ENCODE measurements at places on chromosomes 3 and 15.
A peak's percentile ranks its signal among the peaks of the same experiment; 100 is the strongest.

DNA sequence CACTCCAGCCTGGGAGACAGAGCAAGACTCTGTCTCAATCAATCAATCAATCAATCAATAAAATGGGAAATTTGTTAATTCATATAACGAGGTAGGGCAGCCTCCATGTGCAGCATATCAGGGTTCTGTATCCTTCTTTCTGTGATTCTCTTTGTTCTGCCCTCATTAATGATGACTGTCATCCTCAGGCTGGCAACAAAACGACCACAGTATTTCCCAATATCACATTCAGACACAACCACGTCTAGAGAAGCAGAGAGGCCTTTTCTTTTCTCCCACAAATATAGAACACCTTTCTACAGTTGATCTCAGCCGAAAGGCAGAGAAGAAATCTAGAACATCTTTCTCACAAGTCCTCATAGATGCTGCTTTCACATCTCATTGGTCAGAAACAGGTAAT lies 11.2 kb downstream of the CEP19 start:
- peak; percentile 65 for DNase-seq

DNA sequence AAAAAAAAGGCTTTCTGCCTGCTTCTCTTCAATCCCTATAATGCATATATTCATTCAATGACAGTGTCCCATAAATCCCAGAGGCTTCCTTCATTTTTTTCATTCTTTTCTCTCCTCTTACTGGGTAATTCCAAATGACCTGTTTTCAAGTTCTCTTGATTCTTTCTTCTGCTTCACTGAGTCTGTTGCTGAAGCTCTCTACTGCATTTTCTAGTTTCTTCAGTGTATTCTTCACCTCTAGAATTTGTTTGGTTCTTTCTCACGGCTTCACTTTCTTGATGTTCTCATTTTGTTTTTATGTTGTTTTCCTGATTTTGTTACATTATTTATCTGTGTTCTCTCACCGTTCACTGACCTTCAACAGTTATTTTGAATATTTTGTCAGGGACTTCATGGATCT lies 141.6 kb downstream of the SCAPER start:
- DNase-seq = no peak

DNA sequence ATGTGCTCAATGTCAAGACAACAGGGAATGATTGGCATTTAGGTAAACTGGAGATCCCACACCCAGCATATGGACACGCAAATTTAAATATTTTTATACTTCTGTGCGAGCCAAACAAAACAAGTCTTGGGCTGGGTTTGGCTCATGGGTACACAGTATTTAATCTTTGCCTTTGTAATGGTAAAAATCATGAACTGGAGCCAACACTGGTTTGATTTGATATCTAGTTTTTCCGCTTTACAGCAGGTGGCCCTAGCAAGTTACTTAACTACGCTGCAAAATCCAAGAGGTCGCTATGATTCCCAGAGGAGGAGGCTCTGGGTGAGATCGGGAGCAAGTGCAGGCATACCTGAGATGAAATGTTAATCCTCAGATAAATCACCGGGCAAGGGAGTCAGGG lies 207.9 kb upstream of the SATB1 start:
- DNase-seq = no peak

GRCh38 chr3:116322750-116323375 lies 122.4 kb downstream of the LSAMP start:
- DNase-seq = no peak

DNA sequence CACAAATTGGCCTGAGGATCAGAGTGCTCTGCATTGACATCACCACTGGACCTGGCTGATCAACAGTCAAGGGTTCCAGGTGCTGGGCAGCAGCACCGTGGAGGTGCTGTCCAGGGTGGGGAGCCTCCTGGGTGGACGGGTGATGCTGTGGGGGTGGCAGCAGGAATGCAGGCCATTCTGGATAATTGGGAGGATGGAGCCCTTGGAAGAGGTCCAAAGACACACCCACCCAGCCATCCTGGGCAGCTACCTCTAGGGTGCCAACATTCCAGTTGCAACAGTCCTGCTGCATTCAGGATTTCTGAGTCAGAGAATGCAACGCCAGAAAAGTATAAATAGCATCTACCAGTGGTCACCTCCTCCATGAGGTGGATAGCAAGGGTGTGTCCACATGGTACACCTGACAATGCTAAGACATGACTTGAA lies 26.8 kb downstream of the STARD5 start:
- no peak for DNase-seq

DNA sequence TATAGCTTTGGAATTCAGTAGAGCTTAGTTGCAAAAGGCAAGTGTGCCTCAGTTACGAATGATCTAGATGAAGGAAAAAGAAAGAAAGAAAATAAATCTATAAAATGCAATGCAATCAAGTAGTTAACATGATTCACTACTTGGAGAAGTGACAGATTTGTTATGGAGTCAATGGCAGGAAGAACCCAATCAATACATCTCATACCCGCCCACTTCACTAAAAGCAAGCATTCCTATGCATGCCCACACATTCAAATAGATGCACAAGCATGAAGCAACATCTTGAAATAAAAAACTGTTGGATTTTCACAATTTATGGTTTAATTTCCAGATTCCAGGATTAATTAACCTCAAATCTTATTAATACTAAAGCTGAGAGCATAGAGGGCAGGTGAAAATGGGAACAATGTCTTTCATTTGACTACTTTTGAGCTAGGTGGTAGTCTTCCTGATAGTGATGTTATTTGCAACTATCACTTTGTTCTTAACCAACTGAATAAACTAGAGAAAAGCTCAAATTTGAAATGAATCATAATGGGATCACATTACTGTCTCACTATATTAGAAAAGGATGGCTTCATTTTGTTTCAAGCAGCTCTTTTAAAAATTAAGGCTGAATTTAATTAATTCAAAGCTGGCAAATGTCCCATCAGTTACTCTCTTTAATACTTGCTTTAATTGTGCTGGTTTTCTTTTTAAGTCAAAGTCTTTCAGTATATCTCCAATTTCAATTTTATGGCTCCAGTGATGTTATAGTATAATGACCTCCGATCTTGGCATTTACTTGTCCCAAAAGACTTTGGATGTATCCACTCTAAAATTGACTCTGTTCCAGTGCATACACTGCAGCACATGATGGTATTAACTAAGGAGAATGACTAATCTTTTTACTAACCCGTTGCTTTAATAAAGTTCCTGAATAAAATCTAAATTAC lies 46.7 kb upstream of the CCDC50 start:
- DNase-seq = no peak

- no peak for DNase-seq
These were observed 45.1 kb downstream of the PTPN23 start for GRCh38 chr3:47425959-47426358.

GRCh38 chr3:197015790-197016736 lies 13.6 kb downstream of the MELTF start:
- DNase-seq = no peak

GRCh38 chr15:71647487-71647808 lies 162.9 kb upstream of the NR2E3 start:
- DNase-seq = no peak

GRCh38 chr3:178669758-178670157 lies 133.5 kb downstream of the KCNMB2 start:
- no peak for DNase-seq

GRCh38 chr3:41874022-41874421 lies 87.9 kb downstream of the ULK4 start:
- peak; percentile 9 for DNase-seq

GRCh38 chr15:56894601-56895000 lies 23.8 kb upstream of the TCF12 start:
- DNase-seq = no peak

- DNase-seq = no peak
These were observed 352.5 kb upstream of the C2CD4B start for GRCh38 chr15:62517541-62517940.

DNA sequence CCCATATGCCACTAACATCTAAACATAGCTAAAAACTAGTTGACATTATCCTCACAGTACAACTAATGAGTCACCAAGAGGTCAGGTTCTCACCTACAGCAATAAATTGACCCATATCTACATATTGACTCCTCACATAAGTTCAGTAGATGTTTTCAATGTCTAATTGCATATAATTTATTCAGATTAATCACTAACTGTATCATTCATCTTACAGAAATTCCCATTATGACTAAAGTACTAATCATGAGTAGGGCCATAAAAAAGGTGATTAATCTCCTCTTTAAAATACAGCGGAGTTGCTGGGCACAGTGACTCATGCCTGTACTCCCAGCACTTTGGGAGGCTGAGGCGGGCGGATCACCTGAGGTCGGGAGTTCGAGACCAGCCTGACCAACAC lies 82.4 kb upstream of the ST3GAL6 start:
- no peak for DNase-seq

GRCh38 chr15:87744815-87745214 lies 511.7 kb downstream of the NTRK3 start:
- DNase-seq = no peak

DNA sequence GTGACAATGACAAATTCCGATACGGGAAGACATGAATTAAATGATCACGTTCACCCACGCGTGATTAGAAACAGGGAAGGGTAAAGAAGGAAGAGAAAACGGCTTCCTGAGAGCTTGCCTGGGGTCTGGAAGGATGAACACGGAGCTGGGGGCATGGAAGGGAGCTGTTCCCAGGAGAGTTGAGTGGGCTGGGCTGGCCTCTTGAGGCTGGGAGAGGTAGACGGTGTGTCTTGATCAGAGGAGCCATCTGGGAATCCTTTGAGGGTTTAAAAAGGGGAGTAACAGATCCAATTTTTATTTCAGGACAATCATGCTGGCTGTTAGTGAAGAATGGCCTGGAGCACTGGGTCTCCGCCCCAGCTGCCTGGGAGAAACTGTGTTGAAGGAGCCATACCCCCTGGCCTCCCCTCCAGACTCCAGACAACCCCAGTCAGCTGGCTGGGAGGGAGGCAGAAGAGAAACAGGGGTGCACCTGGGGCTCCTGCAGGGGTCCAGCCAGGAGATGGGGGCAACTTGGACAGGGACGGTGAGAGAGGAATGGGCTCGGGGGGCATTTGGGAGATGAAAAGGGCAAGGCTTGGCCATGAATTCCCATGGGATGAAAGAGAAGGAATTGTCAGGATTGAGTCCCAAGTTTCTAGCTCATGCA lies 53.6 kb upstream of the CGNL1 start:
- DNase-seq = no peak

GRCh38 chr3:160885791-160886286 lies 129.8 kb downstream of the PPM1L start:
- peak; percentile 24 for DNase-seq

DNA sequence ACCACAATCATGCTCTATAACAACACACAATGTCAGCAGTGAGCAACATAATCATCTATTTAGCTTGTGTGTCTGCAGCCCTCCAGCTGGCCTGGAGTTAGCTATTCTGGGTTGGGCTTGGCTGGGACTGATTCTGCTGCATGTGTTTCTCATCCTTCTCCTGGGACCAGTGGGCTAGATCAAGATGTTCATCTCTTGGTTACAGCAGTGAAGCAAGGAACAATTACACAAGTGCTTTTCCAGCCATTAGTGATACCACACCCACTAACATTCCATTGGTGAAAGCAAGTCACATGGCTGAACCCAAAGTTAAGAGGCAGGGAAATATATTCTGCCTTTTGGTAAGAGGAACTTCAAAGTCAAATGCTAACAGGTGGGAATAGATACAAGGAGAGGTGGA lies 14.6 kb downstream of the NUDT16 start:
- peak; percentile 15 for DNase-seq

GRCh38 chr15:53037904-53038654 lies 247.9 kb upstream of the ONECUT1 start:
- no peak for DNase-seq

DNA sequence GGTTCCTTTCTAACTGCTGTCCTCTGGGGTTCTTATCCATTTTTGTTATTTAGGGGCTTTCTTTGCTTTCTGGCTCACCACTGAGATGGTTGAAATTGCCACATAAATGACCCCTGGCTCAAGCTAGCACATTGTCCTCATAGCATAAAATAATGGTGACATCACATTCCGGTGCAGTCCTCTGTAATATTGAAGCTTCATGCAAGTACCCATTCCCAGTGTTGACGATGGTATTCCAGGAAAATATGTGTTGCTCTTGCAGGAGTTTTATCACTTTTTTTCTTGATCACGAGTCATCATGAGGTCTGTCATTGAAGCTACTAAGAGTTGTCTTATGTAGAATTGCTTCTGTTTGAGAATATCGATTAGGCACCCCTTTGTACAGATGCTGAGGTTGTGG lies 56.1 kb downstream of the CRTC3 start:
- DNase-seq = no peak

GRCh38 chr15:27398631-27399161 lies 427.7 kb downstream of the GABRG3 start:
- DNase-seq = no peak

DNA sequence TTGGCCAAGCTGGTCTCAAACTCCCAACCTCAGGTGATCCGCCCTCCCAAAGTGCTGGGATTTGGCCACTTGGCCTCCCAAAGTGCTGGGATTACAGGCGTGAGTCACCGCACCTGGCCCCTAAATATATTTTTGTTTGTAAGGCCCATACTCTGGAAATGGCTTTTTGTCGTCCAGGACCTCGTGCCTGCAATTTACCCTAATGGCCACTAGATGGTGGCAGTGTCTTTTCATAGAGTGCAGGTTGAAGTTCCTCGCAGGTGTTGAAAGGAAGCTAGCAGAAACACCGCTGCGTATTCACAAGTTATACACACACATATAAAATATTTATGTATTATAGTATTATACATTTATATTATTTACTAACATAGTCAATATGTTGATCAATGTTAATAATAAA lies 97.2 kb downstream of the LRTM1 start:
- peak; percentile 61 for DNase-seq

DNA sequence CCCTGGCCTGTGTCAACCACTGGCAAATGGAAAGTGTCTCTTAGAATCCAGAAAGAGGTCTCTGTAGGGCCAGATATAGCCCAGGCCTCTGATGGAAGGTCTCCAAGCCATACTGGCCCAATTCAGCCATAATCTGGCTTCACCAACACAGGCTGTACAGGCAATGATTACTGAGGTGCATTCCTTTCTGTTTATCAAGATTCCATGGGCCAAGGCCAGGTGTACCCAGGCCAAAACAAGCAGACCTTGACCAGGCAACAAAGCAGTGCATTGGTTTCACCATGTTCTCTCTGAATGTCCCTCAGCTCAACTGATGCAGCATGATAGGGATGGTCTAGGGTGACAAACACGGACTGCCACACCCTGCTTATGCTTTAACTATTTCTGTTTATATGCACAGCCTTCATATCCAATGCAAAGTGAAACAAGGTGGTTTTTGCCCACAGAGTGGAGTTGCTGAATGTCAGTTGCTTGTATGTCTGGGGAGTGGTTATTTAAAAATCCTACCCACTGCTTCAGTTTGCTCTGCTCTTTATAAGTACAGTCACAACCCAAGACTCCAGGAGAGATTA lies 25.2 kb downstream of the CCNL1 start:
- no peak for DNase-seq

- no peak for DNase-seq
These were observed 10.8 kb downstream of the ZSCAN2 start for GRCh38 chr15:84611631-84612030.

- DNase-seq = peak; percentile 83
These were observed 69.7 kb downstream of the USF3 start for GRCh38 chr3:113626503-113627371.

- DNase-seq = no peak
These were observed 80.1 kb downstream of the SNRK start for GRCh38 chr3:43366481-43366880.
